ENCODE measurements at places on chromosomes 12 and 14.

- H3K27me3 ChIP-seq: no peaks in the 10 kb centered on the region
- no peak for DNase-seq
- peaks cover 36% of the 10 kb centered on the region for H3K4me1 ChIP-seq
- peak overlapping the region; percentile 5 for H3K27ac ChIP-seq
- H3K36me3 ChIP-seq: no peaks in the 10 kb centered on the region
These were observed 1.8 kb downstream of the MAP3K12 start for GRCh38 chr12:53497461-53497860.

GRCh38 chr12:102095677-102096263 lies 24.1 kb downstream of the NUP37 start:
- H3K4me3 ChIP-seq: no peak overlapping the region
- no peak overlapping the region for H3K27ac ChIP-seq
- DNase-seq: no peak
- peaks cover 9% of the 10 kb centered on the region for H3K36me3 ChIP-seq
- H3K27me3 ChIP-seq: no peaks in the 10 kb centered on the region

DNA sequence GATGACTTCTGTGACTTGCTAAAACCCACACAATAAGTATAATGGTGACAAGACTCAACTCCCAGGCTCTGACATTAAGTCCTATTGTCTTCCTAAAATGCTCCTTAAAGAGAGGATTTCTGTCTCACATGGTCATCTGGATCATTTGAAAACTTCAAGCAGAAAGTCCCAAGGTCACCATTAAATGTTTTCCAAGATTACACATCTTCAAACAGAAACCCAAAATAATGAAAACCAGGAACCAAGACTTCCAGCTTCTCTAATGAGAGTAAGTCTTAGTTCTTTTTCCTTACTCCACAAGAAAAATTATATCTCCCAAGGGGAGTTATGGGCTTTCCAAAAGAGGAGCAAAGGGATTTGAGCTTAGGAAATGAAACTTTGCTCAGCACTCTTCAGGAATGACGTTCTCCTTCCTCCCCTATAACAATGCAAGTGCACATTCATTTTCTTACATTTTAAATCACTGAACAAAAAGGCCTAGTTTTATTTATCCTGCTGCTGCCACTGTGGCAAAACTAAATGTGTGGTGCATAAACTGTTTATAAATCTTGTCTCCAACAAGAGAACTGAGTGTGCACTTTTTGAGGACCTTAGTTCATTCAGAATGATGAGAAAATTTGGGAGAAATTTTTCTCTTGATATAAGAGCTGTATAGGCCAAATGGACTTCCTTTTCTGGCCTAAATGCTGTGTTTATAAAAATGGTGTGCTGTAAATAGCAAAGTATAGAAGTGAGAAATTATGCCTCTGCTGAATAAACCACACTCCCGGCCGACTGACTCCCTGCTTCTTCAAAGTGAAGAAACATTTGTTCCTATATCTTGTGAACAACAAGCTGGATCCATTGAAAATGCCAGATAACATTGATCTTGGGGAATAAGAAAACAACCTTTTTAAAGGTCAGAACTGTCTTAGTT lies 148.4 kb upstream of the PLEKHG7 start:
- no peak for DNase-seq
- H3K27ac ChIP-seq: peak overlapping the region; percentile 6
- no peaks in the 10 kb centered on the region for H3K27me3 ChIP-seq
- H3K4me3 ChIP-seq: no peak overlapping the region

GRCh38 chr12:102426599-102427542 lies 53.5 kb downstream of the IGF1 start:
- H3K36me3 ChIP-seq: no peaks in the 10 kb centered on the region
- no peak overlapping the region for H3K27ac ChIP-seq
- peaks cover 11% of the 10 kb centered on the region for H3K27me3 ChIP-seq
- H3K4me3 ChIP-seq: no peak overlapping the region
- DNase-seq: no peak

DNA sequence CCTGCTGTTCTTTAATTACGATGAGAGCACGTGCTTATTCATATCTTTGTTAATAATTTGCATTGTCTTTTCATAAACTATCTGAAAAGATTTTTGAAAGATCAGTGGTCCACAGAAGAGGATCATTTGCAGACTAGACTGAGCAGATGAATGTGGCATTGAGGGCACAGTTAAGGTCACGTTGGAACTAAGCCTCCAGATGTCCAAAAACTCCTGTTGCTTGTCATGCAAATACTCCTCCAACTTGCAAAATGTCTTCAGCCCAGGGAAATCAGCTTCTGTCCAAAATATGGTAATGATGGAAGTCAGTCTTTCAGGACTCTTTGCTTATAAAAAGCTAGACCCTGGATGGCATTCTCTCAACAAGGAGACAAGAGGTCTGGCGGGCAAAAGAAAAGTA lies 201.6 kb upstream of the TMEM260 start:
- H3K36me3 ChIP-seq: peaks cover 1% of the 10 kb centered on the region
- H3K27me3 ChIP-seq: no peaks in the 10 kb centered on the region

GRCh38 chr12:100716945-100717732 lies 77.4 kb upstream of the ANO4 start:
- no peak for DNase-seq
- no peak overlapping the region for H3K4me3 ChIP-seq
- no peak overlapping the region for H3K27ac ChIP-seq
- H3K36me3 ChIP-seq: no peaks in the 10 kb centered on the region

GRCh38 chr12:47808574-47809365 lies 10.9 kb downstream of the HDAC7 start:
- H3K4me1 ChIP-seq: peaks cover 88% of the 10 kb centered on the region
- H3K36me3 ChIP-seq: peaks cover 68% of the 10 kb centered on the region
- no peaks in the 10 kb centered on the region for H3K27me3 ChIP-seq
- H3K4me3 ChIP-seq: peak overlapping the region; percentile 70

DNA sequence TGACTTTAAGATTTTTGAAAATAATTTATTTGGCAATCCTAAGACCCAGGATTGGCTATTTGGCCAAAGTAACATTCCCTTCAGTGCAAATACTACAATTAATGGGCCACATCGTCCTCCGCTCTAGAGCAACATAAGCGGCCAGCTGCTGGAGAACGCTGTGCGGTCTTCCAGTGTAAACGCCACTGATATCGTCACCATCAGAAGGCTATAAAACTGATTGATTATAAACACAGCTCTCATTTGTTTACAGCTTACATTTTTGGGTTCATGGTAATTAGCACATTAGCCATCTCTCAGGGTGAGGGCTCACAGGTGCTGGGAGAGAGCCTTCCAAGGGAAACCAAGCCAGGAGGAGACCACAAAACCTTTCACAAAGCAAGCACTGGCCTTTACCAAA lies 130.1 kb upstream of the BMP4 start:
- H3K36me3 ChIP-seq: no peaks in the 10 kb centered on the region
- no peak overlapping the region for H3K4me3 ChIP-seq
- H3K27me3 ChIP-seq: no peaks in the 10 kb centered on the region
- no peaks in the 10 kb centered on the region for H3K4me1 ChIP-seq
- DNase-seq: no peak
- H3K27ac ChIP-seq: no peak overlapping the region

- H3K27me3 ChIP-seq: peaks cover 71% of the 10 kb centered on the region
- no peak overlapping the region for H3K27ac ChIP-seq
- no peaks in the 10 kb centered on the region for H3K4me1 ChIP-seq
- no peak for DNase-seq
- H3K36me3 ChIP-seq: peaks cover 2% of the 10 kb centered on the region
- no peak overlapping the region for H3K4me3 ChIP-seq
These were observed 90.1 kb downstream of the TNFAIP2 start for GRCh38 chr14:103213331-103213730.

- no peaks in the 10 kb centered on the region for H3K36me3 ChIP-seq
- H3K27me3 ChIP-seq: no peaks in the 10 kb centered on the region
- H3K27ac ChIP-seq: no peak overlapping the region
- H3K4me1 ChIP-seq: no peaks in the 10 kb centered on the region
- no peak overlapping the region for H3K4me3 ChIP-seq
These were observed 74.3 kb downstream of the SRGAP1 start for GRCh38 chr12:63918800-63919300.

GRCh38 chr12:70719672-70720420 lies 82.6 kb upstream of the PTPRB start:
- H3K36me3 ChIP-seq: no peaks in the 10 kb centered on the region
- peaks cover 17% of the 10 kb centered on the region for H3K27me3 ChIP-seq
- DNase-seq: peak; percentile 21

DNA sequence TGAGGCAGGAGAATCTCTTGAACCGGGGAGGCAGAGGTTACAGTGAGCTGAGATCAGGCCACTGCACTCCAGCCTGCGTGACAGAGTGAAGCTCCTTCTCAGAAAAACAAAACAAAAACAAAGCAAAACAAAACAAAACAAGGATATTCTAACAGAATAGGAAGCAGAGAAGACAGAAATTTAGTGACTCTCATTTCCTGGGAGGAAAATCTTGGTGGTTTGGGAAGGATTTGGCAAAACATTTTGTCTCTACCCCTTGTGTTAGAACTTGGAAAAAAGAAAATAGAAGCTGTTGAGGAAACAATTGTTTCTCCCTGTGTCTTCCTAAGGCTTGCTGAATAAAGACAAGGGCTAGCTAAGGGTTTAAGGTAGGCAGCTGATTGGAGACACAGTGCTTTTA lies 79.7 kb upstream of the PTPRR start:
- no peak for DNase-seq
- H3K27me3 ChIP-seq: no peaks in the 10 kb centered on the region
- H3K36me3 ChIP-seq: no peaks in the 10 kb centered on the region
- H3K27ac ChIP-seq: no peak overlapping the region
- no peaks in the 10 kb centered on the region for H3K4me1 ChIP-seq
- H3K4me3 ChIP-seq: no peak overlapping the region

- no peak overlapping the region for H3K27ac ChIP-seq
- no peak for DNase-seq
These were observed 599.7 kb downstream of the SLC16A7 start for GRCh38 chr12:60195483-60195882.

DNA sequence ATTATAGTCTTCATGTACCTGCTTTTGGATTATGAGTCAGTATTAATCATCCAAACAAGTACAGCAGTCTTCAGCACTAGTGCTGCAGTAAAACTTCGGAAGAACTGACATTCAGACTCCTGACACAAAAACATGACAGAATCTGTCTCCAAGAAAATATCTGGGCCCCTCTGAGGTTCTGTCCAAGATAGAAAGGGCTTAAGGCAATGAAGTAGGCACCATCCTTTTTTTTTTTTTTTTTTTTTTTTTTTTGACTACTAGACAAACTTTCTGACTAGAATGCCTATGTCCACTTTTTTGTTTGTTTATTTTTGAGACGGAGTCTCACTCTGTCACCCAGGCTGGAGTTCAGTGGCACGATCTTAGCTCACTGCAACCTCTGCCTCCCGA lies 112.5 kb downstream of the MED13L start:
- H3K27me3 ChIP-seq: no peaks in the 10 kb centered on the region
- DNase-seq: no peak
- H3K27ac ChIP-seq: peak overlapping the region; percentile 17
- peaks cover 44% of the 10 kb centered on the region for H3K4me1 ChIP-seq
- H3K4me3 ChIP-seq: no peak overlapping the region

DNA sequence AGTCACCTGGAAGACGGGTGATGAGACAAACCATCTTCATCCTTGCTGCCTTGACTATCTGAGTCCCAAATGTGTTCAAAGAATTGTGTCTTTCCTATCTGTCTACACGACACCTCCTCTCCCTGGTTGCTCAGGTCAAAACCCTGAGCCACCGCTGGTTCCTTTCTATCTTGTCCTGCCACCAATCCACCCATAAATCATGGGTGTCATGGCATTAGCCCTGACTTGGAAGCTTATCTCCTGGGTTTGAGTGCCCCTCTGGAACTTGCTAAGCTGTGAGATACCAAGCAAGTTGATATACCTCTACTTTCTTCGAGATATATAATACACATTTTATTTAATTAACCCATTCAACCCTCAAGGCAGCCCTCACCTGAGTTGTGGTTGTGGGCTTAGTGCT lies 57.9 kb downstream of the ASCL4 start:
- no peak overlapping the region for H3K27ac ChIP-seq
- H3K36me3 ChIP-seq: no peaks in the 10 kb centered on the region
- peaks cover 39% of the 10 kb centered on the region for H3K27me3 ChIP-seq
- DNase-seq: no peak
- H3K4me1 ChIP-seq: no peaks in the 10 kb centered on the region
